H7 (cell line): ENCODE measurements at places on chromosomes 2 and 18. TPM values are rescaled to one million over a fixed set of nuclear protein-coding genes. Genes with fewer than 3 reads are reported as not detected.

KCNF1 gene
- total RNA-seq = 3.0 and 5.4 TPM in 2 replicates

FBXO36 gene
- total RNA-seq = 7.9 and 10.2 TPM in 2 replicates

GALR1 gene
- total RNA-seq = 0.15 and 0.17 TPM in 2 replicates

LIMS1 gene
- total RNA-seq = 53.7 and 58.1 TPM in 2 replicates

ANKRD36B gene
- total RNA-seq = 3.0 and 6.1 TPM in 2 replicates
